ENCODE measurements at places on chromosomes 5 and 9.
A peak's percentile ranks its signal among the peaks of the same experiment; 100 is the strongest.

- DNase-seq, result no peak
Measured at GRCh38 chr9:112789891-112790774, 39.6 kb downstream of the SNX30 start.

- DNase-seq, result no peak
Measured at GRCh38 chr9:38441347-38442085, 17.3 kb upstream of the IGFBPL1 start.

GRCh38 chr5:88952996-88953643 lies 70.1 kb upstream of the MEF2C start:
- peak; percentile 56 for DNase-seq

GRCh38 chr9:71326360-71326759 lies 204.9 kb upstream of the TRPM3 start:
- DNase-seq, result no peak

- DNase-seq, result no peak
Measured at GRCh38 chr9:82677086-82677485, 385.9 kb downstream of the RASEF start.

- no peak for DNase-seq
Measured at GRCh38 chr9:136206602-136207275, 1.8 kb upstream of the LHX3 start.

GRCh38 chr5:149681922-149682321 lies 48.2 kb upstream of the PPARGC1B start:
- no peak for DNase-seq

All from NCI-H1417 (cell line).